Nephron progenitor cell (in vitro differentiated cells): ENCODE measurements at places on chromosomes 12 and 14.
A peak's percentile ranks its signal among the peaks of the same experiment; 100 is the strongest.

DNA sequence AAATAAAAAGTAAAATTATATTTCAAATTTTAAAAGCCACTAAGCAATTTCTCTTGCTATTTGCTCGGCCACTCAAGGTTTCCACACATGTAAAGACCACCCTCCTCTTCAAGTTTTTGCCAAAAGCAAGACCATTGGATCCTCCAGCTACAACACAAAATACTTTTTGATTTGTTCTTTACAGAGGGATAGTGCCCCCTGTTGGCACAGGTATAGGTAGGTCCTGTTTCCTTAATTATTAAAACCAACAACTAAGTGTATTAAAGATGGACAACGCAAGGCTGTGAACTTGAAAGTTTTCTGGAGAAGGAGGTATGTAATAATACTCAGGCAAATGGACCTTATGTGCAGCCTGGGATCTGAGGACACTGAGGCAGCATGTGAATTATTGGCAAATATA, 23.8 kb downstream of the ATP6V1D start:
- no peak for DNase-seq

DNA sequence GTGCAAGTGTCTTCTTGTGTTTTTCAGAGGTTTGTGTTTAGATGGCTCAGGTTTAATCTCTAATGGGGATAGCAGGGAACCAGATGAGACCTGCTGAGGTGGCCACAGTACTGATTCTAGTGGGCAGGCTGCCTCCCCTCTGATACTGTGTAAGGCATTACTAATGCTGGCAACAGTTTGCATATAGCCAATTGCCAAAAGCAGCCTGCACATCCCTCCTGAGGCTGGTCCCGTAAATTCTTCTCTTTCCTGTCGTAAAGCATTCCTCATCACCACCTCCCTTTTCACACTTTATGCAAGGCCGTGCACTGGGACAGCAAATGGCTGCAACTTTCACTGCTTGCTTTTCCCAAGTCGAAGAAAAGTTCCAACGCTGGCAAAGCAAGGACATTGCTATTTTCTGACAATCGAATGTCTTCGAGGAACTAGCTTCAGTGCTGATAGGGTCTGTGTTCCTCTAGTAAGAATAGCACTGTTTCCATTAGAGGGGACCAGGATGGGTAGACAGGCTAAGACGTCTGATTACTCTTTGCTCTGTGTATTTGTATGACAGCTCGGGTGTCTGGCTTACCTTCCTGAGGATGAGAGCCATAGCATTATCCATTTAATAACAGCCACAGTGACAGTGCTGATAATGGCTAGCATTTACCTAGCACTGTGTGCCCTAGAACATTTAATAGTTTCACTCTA, 178.2 kb upstream of the HIF1A start:
- no peak for DNase-seq

DNA sequence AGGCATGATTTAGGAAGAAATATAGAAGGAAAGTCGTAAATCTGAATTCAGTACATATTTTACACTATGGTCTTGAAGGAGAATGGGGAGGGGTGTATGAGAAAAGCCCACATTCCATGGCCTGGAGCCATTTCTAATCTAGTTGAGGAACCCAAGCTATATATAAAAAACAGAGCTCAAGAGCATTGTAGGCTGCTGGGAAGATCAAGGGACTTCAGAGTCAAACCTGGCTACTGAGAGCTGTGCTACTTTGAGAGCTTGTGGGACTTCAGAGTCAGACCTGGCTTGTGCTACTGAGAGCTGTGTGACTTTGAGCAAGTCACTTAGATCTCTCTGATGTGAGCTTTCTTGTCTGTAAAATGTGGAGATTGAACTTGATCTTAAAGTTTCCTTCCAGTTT, 58.7 kb downstream of the TBK1 start:
- DNase-seq: no peak

GRCh38 chr14:57657487-57657886, 163.8 kb upstream of the CCDC198 start:
- DNase-seq: no peak

GRCh38 chr12:117231750-117232149, 41.5 kb upstream of the FBXO21 start:
- no peak for DNase-seq

DNA sequence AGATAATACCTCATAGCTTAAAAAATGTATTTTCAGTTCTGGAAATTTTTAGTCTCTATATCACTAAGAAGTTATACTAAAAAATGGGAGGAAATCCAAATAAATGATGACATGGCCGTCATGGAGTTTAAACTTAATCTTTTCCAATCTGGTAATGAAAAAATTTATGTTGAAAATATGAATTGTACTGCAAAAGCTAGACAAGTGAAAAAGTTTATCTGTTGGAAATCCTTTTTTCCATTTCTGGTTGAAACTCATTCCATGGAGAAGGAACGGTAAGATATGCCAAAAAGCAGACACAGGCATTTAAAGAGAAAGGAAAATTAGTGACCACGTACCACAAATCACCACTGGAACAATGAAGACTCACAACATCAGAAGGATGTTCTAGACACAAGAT, 314.2 kb upstream of the PRICKLE1 start:
- DNase-seq: no peak

DNA sequence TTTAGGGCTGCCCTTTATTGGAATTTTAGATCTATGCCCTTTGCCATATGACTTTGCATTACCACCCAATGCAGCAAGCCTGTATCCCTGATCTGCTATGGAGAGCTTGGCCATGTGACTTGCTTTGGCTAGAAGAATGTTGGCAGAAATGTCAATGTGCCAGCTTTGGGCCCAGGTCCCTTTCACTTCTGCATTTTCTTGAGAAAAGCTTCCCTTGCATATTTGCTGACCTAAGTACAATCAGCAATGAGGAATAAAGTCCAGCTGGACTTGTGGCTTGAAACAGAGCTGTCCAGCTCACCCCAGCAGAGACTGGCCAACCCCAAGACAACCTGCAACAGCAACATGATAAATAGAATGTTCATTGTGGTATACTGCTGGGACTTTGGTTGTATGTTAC, 135.9 kb downstream of the PAH start:
- no peak for DNase-seq

GRCh38 chr14:102323102-102323501, 3.6 kb downstream of the ZNF839 start:
- DNase-seq: no peak

DNA sequence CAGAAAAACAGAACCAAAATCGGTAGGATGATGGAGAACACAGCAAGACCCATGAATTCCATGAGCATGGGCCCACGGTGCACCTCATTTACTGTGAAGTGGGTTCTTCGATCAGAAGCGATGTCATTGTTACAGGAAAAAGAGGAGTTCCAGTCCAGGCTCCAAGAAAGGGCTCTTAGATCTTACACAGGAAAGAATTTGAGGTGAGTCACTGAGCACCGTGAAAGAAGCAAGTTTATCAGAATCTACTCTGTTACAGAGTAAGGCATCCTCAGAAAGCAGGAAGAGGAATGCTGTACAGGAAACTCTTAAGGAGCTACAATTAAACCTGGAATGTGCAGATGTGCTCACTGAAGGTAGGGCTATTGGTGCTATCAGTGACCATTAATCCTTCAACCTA, 11.6 kb upstream of the CHFR start:
- no peak for DNase-seq

DNA sequence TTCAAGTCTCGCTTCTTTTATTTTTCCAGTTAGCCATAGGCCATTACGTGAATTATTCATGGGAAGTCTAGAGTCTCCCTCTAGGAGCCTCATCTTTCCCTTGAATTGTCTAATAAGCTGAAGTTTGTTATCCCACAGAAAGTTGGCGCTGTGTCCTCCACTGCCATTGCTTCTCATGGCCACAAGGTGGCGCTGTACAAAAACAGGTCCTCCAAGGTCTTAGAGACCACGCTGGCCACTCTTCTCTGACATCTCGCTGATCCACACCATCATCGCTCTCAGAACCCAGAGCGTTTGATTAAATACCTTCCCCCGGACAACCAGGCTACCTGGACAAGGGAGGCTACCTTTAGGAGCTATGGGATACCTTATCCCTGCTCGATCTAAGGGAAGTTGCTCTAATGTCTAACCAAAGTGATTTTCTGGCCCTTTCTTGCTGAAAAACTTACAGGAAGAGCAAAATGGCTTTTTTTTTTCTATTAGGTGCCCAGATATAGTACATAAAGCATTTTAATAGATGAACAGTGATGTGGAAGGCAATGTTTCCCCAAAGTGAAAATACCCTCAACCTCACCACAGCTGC, 110.0 kb downstream of the CCDC60 start:
- DNase-seq: peak; percentile 57

DNA sequence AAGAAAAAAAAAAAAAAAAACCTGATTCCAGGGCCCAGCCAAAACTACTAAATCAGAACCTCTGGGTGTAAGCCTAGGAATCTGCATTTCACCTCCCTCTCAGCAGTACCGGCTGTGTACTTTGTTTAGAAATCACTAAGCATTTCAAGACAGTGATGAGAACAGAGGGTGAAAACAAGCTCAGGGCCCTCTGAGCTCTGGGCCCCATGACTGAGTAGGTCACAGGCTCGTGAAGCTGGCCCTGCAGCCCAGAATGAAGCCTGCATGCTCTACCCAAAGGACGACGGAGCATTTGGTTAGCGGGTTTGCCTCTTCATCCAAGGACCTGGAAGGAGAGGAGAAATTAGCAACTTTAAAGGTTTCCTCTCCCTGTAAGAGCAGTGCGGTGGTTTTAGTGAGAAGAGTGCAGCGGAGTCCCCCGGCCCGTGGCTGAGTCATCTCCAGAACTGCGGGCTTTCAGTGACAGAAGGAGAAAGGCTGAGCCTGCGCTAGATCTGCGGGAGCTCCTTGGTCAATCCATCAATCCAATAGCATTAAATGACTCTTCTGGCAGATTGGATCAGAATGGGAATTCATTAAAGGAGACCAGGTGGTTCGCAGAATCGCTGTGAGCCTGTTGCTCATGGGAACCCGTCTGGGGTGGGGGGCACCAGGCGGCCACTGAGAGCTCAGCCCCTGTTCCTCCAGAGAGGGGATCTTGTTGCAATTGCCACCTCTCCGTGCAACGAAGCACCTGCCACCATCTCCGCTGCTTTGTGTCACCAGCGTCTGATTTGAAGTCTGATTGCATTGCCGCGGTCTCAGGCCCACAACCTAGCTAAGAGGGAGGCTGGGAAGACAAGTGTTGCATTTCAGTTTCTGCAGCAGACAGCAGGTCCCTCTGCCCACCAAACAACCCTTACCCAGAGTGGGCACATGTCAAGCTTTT, 7.3 kb downstream of the IL31 start:
- DNase-seq: no peak
